ENCODE measurements at places on chromosomes 7 and 10. TPM values are rescaled to one million over a fixed set of nuclear protein-coding genes. Genes with fewer than 3 reads are reported as not detected.

The COMTD1 gene
- total RNA-seq, result 27.2 TPM

The TMEM72 gene
- total RNA-seq, result not detected

The PAX4 gene
- not detected for total RNA-seq

The ZNF22 gene
- total RNA-seq, result 1.1 TPM

The LOXL4 gene
- 0.09 TPM for total RNA-seq

The NOC3L gene
- total RNA-seq, result 54.7 TPM

The RBP3 gene
- total RNA-seq, result not detected

The CAV2 gene
- total RNA-seq, result 112 TPM

The ADRA2A gene
- total RNA-seq, result not detected

The EPO gene
- not detected for total RNA-seq

The FZD8 gene
- 16.5 TPM for total RNA-seq

The ABCB1 gene
- total RNA-seq, result 4.5 TPM

The CFAP70 gene
- 0.32 TPM for total RNA-seq

The SLC18A3 gene
- not detected for total RNA-seq

The FAM237B gene
- not detected for total RNA-seq

The HOXA6 gene
- 8.3 TPM for total RNA-seq

The WEE2 gene
- total RNA-seq, result not detected

The SFMBT2 gene
- 3.8 TPM for total RNA-seq

The PPP3CB gene
- total RNA-seq, result 17.1 TPM

The NPTX2 gene
- 2.0 TPM for total RNA-seq

The GIMAP7 gene
- total RNA-seq, result not detected

The BMS1 gene
- 22.3 TPM for total RNA-seq

The TMEM229A gene
- total RNA-seq, result not detected

The MUC12 gene
- total RNA-seq, result not detected

The CALCR gene
- total RNA-seq, result 0.17 TPM

The TLX1 gene
- not detected for total RNA-seq

The AMZ1 gene
- total RNA-seq, result not detected

The AKR1C4 gene
- total RNA-seq, result not detected

The GNGT1 gene
- total RNA-seq, result 0.61 TPM

The COL13A1 gene
- 0.20 TPM for total RNA-seq

The RBM48 gene
- total RNA-seq, result 13.8 TPM

The SLC39A12 gene
- total RNA-seq, result not detected

The NIPSNAP2 gene
- total RNA-seq, result 38.1 TPM

The DENND2A gene
- total RNA-seq, result 0.09 TPM

The CYP26C1 gene
- total RNA-seq, result 0.23 TPM

The GRM8 gene
- total RNA-seq, result not detected

The TDRD1 gene
- total RNA-seq, result not detected

The HACD1 gene
- 43.5 TPM for total RNA-seq

Data from NCI-H460 (cell line).